CD4-positive, alpha-beta T cell treated with Interleukin-21 for 1 hour (primary cell): ENCODE measurements at places on chromosomes 11 and 22.

DNA sequence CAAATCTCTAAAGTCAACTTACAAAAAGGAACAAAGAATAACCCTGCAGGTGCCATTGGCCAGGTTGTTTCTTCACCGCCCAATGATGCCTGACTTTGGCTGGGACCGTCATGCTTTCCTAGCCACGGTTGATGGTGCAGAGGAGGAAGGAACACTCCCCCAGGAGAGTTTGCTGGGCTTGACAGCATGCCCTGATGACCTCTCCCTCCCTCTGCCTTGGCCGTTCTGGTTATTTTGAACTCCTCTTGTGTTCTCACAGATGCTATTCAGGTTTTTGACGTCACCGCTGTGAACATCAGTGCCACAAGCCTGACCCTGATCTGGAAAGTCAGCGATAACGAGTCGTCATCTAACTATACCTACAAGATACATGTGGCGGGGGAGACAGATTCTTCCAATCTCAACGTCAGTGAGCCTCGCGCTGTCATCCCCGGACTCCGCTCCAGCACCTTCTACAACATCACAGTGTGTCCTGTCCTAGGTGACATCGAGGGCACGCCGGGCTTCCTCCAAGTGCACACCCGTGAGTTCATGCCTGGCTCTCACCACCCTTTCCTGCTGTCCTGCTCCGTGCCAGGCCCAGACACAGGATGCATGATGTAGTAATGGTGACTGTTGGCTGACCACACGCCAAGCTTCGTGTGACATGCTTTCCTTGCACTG lies 89.0 kb upstream of the OR4B1 start:
- DNase-seq: no peak

DNA sequence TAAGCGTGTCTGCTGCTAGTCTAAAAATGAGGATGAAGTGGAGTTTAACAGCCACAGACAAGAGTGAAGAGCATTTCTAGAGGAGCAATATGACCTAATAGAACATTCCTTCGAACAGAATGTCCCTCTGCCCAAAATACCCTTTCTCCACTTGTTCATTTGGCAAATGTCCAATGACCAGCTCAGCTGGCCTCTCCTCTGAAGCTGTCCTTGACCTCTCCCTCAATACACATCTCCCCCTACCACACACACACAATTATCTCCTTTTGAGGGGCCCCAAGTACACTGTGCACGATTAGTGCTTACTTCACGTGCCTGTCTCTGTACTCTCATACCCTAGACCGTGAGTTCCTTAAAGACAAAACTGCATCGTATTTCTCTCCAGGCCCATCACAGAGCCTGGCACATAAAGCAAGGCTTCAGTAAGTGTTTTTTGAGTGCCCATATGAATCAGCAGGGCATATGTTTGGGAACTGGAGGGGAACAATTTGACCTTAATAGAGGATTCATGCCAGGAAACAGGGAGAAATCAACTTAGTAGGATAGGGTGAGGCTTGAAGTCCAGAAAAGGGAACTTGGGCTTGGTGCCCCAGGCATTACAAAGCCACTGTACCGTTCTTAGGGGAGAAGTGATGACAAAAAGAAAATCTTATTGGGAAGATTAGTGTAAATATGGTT lies 18.1 kb upstream of the NCAM1 start:
- no peak for DNase-seq

DNA sequence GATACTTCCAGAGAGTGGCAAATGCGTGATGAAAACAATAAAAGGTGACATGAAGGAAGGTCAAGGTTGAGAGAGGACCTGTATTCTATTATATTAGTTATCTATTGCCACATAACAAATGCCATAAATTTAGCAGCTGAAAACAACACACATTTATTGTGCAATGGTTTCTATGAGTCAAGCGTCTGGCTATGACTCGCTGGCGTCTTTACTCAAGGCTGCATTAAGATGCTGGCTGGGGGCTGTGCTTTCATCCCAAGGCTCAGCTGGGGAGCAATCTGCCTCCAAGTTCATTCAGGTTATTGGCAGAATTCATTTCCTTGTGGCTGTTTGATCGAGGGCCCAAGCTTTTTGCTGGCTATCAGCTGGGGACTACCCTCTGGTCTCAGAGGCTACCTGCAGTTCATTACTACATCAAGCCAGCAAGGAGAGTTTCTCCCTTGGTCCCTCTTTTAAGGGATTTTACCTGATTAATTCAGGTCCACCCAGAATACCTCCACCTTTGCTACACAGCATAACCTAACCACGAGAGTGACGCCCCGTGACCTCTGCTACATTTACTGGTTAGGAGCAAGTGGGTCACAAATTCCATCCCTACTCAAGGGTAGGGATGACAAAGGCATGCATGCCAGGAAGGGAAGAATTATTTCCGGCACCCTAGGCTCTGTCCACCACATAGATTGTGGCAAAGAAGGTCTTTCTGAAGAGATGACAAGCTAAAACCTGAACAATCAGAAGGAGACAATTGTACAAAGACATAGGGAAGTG lies 549.1 kb downstream of the MN1 start:
- no peak for DNase-seq

DNA sequence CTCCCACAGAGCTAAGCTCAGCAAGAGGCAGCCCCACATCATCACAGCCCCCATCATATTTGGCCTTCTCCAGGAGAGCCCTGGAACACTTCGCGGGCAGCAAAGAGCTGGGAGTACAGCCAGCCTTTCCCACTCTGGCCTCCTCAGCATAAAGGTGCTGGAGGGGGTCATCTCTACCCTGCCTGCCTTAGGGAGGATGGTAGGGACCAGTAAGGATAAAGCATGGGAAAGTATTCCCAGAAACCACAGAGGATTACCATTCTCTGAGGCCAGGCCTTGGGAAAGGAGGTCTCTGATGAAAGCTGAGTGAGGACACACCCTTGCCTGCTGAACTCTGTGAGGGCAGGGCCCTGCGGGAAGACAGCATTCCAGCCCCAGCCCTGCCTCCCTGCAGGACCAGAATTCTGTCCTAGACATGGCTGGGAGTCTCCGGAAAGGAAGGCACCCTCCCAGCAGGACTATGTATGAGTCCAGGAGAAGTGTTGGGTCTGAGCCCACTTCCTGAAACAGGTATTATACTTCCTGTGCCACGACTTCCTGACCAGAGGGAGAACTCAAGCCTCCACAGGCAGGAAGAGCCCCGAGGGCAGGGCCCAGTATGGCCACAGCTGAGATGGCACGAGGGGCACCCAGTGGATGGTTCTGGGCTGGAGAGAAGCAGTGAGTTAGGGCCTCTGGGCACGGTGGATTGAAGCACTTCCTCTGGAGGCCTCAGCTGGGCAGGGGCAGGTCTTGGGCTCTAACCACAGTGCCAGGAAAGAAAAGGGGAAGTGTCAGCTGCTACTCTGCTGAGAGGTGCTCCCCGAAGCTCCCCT lies 12.9 kb upstream of the CASTOR1 start:
- no peak for DNase-seq

- no peak for DNase-seq
Measured at GRCh38 chr22:43293655-43294392, 49.3 kb downstream of the SCUBE1 start.

DNA sequence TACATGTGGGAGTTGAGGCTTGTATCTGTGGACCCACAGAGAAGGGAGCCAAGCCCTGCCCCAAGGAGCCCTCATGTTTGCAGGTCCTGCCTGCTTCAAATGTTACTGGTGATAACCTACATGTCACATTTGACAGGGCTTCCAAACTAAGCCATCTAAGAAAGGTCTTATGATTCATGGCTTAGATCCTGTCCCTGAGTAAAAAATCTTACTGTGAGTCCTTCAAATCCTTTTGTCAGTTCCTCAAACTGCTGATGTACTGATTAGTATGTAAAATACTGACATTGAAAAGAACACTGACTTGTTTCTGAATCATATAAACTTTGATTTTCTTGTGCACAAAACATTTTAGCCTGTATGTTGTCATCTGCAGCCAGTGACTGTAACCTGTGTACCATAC lies 1.0 kb upstream of the PANX1 start:
- no peak for DNase-seq

DNA sequence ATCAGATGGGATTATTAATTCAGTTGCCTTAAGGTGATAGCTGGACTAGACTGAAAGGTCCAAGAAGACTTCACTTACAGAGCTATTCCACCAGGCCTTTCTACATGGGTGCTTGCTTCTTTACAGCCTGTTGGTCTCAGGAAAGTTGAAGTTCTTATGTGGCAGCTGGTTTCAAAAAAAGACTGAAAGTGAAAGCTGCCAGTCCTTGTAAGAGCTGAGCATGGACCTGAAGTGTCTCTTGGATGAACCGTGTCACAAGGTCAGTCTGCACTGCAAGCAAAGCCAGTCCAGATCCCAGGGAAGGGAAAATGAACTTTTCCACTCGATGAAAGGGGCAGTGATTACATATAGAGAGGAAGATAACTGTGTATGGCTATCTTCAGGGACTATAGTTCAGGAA lies 201.5 kb upstream of the LUZP2 start:
- DNase-seq: no peak

- no peak for DNase-seq
Measured at GRCh38 chr22:39739338-39740027, 154.1 kb downstream of the ENTHD1 start.

DNA sequence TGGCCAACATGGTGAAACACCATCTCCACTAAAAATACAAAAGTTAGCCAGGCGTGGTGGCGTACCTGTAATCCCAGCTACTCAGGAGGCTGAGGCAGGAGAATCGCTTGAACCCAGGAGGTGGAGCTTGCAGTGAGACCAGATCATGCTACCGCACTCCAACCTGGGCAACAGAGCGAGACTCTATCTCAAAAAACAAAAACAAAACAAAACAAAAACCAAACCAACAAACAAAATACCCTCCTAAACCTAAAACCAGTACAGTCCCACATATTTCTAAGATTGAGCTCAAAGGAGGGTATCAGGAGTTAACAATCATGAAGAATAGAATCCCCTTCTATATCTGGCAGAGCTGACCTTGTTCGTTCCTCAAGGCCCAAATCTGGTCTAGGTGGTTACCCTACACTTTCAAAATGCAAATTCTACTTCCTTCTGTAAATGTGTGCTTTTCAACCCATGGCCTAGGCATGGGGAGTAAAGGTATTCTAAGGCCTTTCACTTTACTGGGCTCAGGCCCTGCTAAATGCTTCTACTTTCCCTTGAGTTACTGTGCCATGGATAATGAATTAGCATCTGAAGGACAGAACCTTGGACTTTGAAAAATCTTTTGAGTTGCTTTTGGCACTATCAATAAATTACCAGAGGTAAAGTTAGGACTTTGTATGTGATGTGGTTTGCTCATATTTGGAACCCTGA lies 10.4 kb upstream of the PPP2R1B start:
- no peak for DNase-seq

DNA sequence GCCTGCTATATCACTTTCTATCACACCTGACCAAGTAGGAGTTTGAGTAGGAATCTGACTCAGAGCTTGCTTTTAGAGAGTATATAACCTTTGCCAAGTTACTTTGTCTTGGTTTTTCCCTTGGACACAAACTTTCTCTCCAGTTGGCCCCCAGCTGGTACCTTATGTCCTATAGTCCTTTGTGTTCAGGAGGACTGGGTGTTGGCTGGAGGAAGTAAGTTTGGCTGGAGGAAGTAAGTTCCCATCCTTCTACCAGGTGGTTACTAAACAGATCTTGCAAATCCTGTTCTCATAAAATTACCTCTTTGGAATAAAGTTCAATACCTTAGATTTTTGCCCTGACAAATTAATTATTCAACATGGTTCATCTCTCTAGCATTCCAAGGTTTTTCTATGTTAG lies 37.2 kb downstream of the SPON1 start:
- DNase-seq: no peak

- DNase-seq: no peak
Measured at GRCh38 chr22:37363261-37363992, 63.9 kb downstream of the ELFN2 start.

DNA sequence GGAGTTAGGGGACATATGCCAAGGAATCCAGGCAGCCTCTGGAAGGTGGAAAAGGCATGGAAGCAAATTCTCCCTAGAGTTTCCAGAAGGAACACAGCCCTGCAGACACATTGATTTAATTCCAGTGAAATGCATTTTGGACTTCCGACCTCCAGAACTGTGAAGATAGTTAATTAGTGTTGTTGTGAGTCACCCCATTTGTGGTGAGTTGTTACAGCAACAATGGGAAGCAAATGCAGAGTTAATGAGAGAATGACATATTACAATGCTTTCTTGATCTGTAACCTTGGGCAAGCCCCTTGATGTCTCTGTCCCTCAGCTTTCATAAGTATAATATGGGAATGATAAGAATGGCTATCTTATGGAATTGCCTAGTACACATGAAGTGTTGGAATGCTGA lies 178.7 kb downstream of the KIRREL3 start:
- no peak for DNase-seq

DNA sequence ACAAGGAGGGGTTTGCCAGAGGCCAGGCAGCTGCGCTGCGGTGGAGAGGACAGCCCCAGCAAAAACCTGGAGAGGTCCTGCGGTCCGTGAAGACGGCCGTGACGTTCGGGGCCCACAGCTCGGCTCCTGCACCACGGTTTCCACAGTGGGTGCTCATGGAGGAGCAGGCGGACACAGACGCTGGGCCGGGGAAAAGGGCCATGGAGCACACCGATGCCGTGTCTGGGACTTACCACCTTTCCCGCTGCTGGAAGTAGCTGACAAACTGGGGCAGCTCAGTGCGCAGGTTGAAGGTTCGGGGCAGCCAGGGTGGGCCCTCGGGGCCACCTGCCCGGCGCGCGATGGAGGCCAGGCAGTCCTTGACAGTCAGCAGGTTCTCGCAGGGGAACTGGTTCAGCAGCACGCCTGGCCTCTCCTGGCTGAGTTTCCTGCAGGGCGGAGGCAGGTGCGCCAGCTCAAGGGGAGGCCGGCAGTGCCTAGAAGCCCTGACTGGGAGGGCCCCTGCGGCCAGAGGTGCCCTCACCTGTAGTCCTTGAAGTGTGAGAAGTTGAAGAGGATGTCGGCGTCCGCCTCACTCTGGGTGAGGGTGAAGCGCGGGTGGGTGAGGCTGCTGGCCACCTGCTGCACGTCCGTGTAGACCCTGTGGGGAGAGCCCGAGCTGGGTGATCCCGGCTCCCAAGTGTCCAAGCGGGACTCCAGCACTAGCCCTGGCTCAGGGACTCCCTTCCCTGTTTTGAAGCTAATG lies 12.8 kb downstream of the TTLL12 start:
- DNase-seq: no peak

DNA sequence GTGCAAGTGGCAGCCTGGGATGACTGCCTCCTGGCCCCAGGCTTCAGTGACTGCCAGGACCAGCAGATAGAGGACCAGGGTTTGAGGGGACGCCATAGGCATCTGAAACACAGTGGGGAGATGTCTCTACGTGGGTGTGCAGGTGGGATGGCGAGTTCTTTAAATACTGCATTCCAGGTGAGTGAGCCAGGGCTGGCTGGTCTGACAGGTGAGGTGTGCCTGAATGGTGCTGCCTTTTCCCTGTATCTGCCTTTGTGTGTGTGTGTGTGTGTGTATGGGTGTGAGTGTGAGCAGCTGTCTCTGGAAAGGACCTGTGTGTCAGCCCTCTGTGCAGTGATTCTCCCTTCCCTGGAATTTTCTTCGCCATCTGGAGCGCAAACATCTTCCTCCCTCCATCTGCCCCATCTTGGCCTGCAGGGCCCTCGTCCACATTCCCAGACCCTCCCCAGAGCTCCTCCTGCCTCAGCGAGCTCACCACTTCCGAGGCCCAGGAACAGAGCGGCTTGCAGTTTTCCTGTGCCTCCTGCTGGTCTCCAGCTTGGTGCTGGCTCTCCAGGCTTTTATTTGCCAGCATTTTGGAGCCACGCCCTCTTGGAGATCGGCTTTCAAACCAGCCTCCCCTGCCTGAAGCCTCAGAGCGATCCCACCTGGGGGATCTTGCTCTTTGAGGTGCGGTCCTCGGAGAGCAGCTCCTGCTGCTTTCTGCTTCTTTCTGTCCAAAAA lies at the start of gene GPHA2:
GPHA2 (minus strand) TSS at position 535 of the 723 bp plus-strand sequence; CDS start at position 102, 433 bp downstream.
- DNase-seq: no peak

GRCh38 chr11:61150706-61151544 lies 10.3 kb downstream of the VPS37C start:
- DNase-seq: no peak

GRCh38 chr11:48055292-48056132 lies 75.2 kb downstream of the PTPRJ start:
- DNase-seq: peak; percentile 69
